Hematopoietic multipotent progenitor cell (in vitro differentiated cells): ENCODE measurements at places on chromosomes 6 and 20.

DNA sequence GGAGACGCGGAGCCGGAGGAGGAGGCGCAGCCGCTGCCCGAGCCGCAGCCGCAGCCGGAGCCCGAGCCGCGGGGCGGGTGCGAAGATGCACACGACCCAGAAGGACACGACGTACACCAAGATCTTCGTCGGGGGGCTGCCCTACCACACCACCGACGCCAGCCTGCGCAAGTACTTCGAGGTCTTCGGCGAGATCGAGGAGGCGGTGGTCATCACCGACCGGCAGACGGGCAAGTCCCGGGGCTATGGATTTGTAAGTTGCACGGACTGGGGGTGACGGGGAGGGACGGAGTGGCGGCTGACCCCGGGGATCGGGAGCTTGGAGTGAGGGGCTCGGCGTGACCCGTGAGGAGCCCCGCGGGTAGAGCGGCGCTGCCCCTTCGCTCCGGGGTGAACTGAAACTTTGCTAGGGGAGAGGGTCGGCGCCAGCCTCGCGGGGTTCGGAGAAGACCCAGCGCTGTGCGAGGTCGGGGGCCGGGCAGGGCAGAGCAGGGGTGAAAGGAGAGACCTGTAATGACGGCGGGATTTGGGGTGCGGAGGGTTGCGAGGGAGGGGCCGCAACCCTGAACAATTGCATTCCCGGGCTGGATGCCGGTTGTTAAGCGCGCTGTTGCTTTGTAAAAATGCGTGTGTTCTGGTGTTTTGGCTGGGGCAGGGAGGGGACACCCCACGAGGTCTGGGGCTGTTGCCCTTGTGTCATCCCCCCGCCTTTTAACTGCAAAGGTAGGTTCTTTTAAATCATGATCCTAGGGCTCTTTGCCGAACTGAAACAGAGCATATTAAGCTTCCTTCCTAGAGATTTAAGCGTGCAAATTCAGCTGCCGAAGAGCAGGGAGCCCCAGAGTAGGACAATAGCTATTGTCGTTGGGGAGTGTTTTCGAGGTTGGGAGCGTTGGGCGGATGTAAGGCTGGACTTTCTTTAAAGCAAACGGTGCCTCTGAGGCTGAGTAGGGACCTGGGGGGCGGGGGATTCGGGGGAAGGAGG, 628 bp downstream of the RBM24 start:
- no peak for DNase-seq

DNA sequence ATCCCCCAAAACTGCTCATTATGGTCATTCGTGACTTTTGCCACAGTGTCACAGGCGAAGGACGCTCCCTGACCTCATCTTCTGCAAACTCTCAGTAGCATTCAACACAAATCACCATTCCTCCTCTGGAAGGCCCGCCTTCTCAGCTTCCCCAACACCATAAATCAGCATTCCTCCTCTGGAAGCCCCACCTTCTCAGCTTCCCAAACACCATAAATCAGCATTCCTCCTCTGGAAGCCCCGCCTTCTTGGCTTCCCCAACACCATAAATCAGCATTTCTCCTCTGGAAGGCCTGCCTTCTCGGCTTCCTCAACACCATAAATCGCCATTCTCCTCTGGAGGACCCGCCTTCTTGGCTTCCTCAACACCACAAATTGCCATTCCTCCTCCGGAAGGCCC, 288.0 kb upstream of the AGPAT4 start:
- DNase-seq, result no peak

- no peak for DNase-seq
Observed at GRCh38 chr6:127547904-127548649, 28.9 kb upstream of the C6orf58 start.

DNA sequence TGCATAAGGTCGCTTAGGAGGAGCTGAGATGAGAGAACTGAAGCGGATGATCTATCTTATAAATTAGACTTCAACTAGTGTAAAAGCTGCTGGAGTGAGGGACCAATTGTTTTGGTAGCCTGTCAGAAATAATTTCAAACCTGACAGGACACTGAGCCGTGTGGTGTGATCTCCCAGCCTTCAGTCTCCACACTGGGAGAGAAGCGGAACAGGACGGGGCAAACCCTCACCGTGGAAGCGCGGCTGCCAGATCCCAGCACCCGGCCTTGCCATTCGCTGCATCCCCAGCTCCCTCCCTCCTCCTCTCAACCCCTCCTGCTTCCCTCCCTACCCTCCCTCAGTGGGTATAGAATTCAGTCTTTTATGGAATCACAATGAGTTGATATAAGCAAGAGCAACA, 900.1 kb upstream of the SLC35B3 start:
- no peak for DNase-seq

DNA sequence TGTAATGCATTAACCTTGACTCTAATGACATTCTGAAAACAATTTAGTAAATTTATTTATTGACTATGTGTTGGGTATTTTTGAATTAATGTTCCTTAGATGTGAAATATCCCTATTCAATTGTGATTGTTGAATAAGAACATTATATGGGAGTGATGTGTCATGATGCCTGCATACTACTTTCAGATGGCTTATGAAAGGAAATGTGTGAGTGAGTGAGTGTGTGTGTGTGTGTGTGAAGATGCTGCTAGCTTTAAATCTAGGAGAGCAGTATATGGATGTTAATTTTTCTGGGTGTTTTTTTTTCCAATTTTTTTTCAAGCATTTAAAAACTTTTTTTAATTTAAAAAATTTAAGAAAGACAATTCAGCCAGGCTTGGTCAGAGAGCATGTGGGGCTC, 32.5 kb upstream of the NT5E start:
- no peak for DNase-seq

DNA sequence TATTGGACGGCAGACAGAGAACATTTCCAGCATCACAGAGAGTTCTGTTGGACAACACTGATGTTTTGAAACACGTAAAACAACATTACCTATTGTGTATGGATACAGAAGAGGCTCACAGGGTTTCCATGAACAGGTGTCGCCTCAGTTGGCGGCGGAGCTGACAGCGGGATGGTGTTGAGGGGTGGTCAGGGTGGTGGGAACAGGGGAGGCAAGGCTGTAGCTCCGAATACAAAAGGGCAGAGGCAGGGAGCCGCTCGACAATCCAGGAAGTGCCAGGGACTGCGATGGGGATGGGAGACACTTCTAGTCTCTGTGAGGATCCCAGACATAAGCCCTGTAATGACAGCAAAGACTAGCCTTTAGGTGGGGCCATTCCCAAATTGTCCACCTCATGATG, 14.5 kb upstream of the PI16 start:
- DNase-seq, result no peak
